ENCODE measurements at places on chromosomes 7 and 10.

GRCh38 chr7:52436278-52436677 lies 599.2 kb upstream of the POM121L12 start:
- no peak for DNase-seq

DNA sequence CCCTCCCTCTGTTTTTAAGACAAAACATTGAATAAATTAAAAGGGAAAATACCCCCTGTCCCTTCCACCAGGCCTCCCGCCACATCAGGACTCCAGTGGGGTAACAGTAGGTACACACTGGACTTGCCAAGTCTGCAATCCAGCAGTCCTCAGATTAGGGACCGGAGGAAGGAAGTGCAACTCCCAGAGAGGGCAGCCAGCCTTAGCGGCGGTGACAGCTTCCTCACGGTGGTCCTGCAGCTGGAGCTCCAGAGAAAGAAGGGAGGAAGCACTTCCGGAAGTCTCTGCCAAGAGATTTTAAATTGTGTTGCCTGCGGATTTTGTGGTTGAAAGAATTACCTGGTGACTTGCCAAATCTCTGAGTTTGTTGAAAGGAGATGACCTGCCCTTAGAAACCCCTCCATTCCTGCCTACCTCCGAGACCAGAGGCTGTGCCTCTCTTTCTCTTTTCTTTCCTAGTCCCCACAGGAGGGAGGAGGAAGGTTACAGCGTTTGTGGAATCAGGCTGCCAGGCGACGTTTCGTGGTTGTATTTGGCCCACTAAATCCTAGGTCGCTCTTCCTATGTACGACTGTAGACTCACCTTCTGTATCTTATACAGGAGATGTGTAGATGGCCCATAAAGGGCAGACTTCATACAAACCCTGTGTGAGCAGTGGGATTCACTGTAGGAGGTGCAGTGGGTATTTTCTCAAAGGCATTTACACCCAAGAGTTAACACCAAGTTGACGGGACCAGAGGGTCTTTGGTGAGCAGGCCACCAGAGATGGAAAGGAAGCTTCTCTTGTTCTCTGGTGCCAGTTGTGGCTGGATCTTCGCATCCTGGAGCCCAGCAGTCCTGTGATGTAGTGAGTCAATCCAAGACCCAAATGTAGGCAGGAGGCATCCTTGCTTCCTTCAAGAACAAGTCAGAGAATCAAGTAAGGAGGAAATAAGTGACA lies 77.9 kb downstream of the INSIG1 start:
- DNase-seq, result no peak

DNA sequence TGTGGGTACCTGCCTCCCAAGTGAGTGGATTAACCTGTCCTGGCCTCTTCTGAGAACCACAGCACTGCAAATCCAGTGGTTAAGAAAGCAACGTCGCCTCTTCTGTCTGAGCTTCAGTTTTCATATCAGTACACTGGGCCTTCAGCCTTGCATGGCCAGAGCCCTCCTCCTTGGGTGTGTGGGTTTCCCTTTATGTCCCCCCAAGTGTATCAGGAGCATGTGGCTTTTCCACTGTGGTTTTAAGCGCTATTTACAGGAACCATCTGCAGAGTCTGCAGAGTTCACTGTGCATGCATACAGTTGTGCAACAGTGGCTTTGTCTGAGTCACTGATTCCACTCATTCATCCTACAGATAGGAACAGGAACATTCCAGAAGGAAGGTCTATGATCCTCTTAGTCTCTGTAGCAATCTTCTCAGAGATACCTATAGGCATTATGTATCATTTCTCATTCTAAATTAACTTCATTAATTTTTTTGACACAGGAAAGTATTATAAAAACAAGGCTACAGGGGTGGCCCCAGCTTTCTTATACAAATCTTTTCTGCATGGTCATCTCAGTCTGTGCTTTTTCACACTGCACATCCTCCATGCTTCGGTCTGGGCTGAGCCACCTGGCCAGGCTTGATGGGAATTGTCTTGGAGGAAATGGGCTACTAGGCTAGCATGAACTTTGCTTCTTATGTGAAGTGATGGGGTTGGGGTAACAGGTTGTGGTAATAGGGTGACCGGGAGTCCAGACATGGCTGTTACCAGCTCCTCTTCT lies 17.1 kb downstream of the MBL2 start:
- DNase-seq, result no peak

- no peak for DNase-seq
Observed at GRCh38 chr10:132228616-132229015, 41.9 kb downstream of the DPYSL4 start.

DNA sequence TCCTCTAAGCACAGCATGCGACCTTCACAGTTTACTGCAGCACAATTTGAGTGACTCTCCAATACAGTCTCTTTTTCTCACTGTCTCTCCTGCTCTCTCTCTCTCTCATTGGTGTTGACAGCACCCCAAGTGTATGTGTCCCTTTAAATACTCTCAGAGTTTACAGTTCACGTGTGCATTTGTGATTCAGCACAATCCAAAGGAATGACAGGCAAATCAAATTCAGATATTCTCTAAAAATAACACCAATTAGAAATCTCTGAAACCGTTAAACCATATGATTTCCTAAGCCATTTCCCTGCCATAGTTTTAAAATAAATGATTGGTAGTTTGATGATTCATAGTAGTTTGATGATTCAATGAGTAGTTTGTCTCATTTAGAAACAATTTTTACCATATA lies 104.0 kb upstream of the GAD2 start:
- no peak for DNase-seq

DNA sequence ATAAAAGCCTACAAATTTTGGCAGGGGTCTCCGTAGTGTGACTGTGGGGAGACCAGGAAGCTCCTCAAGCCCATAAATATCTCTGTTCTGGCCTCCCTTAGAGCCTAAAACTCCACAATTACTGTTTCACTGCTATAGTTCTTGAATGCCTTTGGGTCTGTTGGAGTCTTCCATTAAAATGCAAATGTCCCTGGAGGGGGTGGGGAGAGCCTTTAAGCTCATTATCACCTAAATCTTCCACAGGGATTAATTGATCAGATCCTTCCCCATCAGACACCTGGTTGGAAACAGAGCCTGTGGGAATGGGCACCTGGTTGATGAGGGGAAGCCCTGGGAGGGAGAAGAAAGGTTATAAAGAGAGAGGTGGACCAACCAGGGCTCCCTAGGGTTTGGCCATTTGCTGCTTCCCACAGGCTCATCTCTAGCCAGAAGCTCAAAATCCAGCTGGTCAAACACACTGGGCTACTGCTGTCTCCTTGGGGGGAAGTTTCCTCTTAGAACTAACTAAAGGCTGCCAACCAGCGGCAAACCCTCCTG lies 718.2 kb downstream of the LRMDA start:
- no peak for DNase-seq

GRCh38 chr10:32731527-32731926 lies 226.5 kb downstream of the ITGB1 start:
- DNase-seq, result no peak

DNA sequence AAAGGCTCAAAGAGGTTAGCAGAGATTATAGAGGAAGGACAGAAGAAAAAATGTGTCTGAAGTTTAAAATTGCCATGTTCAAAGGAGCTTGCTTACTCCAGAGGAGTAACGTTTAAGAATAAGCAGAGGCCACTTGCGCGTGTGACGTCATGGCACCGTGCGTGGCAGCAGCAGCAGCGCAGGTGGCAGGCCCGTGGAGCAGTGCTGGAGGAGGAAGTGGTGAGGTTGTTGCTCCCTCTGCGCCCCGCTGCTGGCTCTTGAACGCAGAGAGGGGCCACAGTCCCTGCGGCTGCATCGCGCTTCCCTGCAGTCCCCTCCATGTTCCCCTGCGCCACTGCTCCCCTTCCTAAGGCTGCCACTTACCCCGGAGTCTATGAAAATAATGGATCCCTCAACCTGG lies 37.5 kb downstream of the GDI2 start:
- DNase-seq, result no peak

- no peak for DNase-seq
Observed at GRCh38 chr7:27901028-27901760, 161.2 kb downstream of the TAX1BP1 start.

DNA sequence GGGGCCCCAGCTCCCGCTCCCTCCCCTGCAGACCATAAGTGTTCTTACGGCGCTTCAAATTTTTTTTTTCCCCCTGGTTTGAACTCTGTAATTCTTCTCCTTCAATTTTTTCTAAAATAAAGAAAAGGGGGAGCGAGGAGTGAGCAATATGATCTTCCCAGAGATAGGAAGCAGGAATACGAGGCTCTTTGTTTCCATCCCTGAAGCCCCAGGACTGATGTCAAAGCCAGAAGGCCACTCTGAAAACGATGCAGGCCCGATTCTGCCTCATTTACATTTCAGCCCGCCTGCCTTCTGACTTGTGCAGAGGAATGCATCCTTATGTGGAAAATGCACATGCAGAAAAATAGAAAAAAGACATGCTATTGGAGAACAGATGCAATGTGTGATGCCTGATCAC lies 401.5 kb upstream of the MKI67 start:
- no peak for DNase-seq

DNA sequence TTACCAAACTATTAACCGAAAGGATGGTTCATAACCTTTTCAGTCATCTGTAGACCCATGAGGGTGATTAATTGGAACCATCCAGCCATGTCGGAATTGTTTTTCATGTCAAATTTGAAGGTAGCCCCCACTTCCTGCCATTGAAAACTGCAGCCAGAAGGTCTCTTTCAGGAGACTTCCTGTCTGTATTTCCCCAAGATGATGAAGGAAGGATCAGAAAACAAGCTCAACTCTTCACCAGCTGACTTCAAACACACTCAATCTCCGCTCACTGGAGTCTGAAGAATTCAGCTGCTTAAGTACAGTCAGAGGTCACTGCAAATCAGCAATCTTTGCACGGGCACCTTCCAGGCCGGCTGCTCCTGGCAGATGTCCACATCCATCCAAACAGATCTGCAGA lies 291.7 kb upstream of the NPVF start:
- no peak for DNase-seq

DNA sequence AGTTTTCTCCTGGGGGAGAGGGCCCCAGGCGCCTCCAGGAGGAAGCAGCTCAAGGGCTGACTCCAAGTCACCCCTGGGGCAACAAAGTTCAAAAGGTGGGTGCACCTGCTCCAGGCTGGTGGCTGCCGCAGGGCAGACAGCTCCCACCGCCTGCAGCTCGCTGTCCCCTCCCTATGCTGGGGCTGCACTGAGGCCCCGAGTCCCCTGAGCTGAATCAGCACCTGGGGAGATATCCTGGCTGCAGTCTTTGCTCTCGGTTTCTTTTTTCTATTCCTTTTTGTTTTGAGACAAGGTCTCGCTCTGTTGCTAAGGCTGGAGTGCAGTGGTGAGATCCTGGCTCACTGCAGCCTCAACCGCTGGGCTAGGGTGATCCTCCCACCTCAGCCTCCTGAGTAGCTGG lies 183.4 kb downstream of the DNAJB6 start:
- no peak for DNase-seq

GRCh38 chr7:158055726-158056510 lies 531.7 kb downstream of the PTPRN2 start:
- DNase-seq, result peak; percentile 42

DNA sequence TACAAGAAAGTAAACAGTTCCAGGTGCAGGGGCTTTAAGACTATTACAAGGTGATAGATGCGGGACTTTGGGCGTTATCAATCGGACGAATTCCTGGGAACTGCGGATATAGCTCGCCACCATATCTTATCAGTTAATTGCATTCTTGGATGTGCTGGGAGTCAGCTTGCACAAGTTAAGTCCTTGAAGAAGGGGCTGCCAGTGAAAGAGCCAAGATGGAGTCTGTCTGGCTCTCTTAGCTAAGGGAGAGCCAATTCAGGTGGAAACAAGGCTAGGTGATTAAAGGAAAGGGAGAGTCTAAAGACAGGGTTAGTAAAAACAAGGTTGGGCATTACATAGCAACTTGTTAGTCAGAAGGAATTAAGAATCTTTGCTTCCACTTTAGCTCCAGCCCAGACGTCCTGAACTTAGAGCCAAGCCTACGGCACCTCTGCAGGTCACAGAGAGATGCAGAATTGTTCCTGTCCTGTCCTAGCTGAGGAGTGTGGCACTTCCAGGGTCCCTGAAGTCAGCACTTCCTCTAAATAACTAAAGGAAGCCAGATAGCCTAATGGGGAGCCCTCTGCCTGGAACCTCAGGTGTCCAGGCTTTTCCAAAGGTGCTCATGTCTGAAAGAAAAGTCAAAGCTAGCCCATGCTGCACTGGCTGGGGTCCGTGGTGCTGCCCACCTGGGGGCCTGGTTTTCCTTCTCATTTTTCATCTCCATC lies 17.3 kb downstream of the ZC3HAV1 start:
- DNase-seq, result no peak

GRCh38 chr7:44141221-44141850 lies at the start of gene MYL7:
TSS of gene MYL7 (minus strand) at chr7:44141332. CDS start at chr7:44141305, 27 bp downstream.
- no peak for DNase-seq

DNA sequence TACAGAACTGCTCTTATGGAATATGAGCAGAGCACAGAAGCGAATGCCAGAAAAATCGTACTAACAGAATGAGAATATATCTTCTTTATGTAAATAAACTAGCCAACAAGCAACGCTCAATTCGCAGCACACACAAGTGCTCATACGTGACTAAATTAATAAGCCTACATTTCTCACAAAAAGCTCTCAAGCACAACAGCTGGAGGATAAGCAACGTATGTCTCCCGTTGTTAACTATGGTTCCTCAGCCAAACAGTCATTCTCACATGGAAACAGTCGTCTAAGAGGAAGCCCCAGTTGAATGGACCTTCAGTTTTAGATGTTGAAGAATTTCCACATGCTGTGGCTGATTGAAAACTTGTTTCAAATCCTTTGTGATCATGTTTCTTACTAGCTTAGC lies 110.4 kb downstream of the PKD1L1 start:
- no peak for DNase-seq

- DNase-seq, result peak; percentile 83
Observed at GRCh38 chr7:139777948-139778841, at the start of gene HIPK2. TSS of gene HIPK2 (minus strand) at chr7:139777998. CDS start at chr7:139777623, 375 bp downstream.

DNA sequence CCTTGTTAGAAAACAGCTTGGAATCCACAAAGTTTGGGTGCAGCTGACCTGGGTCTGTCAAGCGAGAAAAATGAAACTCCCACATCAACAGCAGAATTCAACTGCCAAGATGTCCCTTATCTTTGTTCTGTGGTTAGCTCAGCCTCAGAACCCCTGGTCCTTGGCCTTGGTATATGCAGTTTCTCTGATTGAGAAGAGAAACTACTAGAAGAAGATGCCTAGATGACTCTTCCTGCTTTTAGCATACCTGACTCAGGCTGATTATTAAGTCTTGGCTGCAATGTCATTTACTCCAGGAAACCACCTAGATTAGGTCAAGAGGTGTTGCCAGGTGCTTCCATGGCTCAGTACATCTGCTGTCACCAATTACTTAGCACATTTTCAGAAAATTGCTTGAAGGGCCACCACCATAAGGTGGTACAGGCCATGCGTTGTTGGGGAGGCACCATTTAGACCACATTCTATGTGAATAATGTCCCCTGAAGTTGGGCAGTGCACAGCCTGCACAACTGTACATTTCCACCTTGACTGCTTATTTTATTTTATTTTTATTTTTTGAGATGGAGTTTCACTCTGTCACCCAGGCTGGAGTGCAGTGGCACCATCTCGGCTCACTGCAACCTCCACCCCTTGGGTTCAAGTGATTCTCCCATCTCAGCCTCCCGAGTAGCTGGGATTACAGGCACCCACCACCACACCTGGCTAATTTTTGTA lies 59.4 kb upstream of the ZNF438 start:
- DNase-seq, result no peak

DNA sequence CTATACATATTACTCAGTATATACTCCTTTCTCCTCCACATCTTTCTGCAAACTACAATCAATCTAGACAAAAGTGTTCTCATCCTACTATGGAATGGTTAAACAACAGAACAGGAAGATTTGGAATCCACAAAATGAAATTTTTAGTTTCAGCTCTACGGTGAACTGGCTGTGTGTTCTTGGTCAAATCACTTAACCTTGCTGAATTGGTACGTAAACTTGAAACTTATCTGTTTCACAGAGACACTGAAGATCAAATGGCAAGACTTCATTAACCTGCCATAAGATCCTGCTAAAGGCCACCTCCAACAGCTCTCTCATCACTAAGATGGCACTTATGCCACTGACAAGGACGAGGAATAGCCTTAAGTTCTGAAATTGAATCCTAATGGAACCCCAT lies 1.5 kb downstream of the NUDCD3 start:
- no peak for DNase-seq
